ENCODE measurements at places on chromosomes 6 and 20.

DNA sequence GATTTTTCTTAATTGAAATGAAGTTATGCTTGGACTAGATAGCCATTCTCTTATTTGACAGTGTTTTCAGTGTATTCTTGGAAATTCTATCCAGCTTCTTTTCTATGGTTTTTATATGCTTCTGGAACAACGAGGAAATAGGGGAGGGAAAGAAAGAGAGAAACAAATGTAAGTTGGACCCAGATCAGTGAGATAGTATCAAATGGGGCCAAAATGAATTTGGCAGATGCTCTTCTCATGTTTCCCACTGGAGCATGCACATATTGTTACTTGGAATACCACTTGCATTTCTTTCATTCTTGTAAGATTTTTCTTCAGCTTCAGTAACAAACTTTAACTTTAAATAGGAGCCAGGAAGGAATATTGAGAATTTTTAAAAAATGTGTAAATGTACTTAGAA, 312.3 kb downstream of the PRL start:
- DNase-seq = no peak

GRCh38 chr6:85660181-85660611, 17.5 kb upstream of the SYNCRIP start:
- no peak for DNase-seq

- DNase-seq = no peak
Measured at GRCh38 chr6:138844192-138844591, 48.3 kb downstream of the ECT2L start.

DNA sequence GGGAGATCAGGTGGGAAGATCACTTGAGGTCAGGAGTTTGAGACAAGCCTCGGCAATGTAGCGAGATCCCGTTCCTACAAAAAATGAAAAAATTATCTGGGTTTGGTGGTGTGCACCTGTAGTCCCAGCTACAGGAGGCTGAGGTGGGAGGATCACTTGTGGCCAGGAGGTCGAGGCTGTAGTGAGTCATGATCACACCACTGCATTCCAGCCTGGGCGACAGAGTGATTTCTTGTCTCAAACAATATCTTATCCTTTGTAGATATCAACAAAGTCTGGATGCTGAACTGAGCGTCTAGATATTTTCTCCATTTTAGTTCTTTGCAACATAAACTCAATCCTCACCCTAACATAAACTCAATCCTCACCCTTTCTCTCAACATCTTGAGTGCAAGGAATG, 197.6 kb downstream of the DTNBP1 start:
- DNase-seq = no peak

DNA sequence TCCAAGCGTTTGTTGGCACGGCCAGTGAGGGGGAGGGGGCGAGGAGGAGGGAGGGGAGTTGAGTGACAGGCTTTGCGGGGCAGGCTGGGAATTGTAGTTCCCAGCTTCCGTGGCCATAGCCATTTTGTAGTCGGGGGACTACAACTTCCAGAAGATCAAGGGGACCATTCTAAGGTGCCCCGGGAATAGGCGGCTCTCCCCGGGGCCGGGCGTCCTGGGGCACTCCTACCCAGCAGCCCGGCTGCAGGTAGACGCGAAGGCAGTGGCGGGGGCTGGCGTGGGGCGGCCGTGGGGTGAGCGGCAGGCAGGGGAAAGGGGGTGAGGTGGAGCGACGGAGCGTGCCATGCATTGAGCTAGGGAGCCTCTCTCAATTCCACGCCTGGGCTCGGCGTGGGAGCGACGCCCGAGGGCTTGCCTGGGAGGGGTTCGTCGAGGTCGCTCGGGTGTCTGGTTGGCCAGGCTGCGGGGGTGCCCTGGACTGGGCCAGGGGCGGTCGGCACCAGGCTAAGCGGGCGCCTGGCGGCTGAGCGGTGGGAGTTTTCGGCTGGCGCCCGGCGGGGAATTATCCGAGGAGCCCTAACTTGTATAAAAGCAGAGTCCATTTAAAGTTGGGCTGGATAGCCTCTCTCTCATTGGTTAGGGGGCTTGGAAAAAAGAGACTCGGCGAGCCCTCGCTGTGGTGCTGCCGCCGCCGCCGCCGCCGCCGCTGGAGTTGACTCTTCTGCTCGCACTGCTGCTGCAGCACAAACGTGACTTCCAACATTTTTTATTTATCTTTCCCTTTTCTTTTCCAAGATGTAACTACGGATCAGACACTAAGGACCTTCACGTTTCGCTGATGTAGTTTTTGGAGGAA, at the start of gene JARID2:
JARID2 (plus strand) TSS at position 709 of the 856 bp plus-strand sequence. CDS start 471 bp downstream, outside the sequence.
- DNase-seq = peak; percentile 95

DNA sequence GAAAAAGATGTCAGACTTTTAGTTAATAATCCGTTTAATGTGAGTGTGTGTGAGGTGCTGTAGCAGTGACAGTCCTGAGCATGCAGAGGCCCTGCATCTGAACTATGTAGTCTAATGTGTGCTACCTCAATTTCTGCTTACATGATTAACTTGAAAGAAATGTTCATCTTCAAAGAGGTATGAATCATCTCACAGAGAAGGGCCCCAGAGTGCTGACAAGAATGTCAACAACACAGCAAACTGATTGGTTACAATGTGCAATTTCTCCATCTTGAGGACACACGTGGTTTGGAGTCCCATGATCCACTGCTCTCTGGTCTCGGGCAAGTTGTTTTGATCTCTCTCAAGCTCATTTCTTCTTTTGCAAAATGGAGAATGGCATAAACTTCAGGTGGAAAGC, 61.7 kb upstream of the EMILIN3 start:
- DNase-seq = no peak

- DNase-seq = no peak
Measured at GRCh38 chr6:110387986-110388385, 27.4 kb downstream of the DDO start.

- no peak for DNase-seq
Measured at GRCh38 chr6:91142154-91142553, 555.3 kb upstream of the MAP3K7 start.

DNA sequence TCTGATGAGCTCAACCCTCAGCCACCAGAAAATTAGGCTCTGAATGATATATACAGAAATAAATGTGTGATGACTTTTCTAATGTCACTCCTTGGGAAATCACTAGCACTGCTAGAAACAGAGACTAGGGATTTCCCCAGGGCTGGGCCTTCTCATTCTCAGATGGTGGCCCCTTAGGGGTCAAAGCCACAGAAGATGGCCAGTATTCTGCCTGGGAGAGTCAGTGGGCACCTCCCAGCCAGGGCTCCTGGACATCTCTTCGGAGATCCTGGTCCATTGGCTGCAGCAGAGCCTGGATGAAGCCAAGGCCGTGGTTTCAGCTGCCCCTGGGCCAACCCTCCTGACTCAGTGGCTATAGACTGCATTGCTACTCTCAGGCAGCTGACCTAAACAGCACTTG, 276.9 kb upstream of the SUPT3H start:
- no peak for DNase-seq

DNA sequence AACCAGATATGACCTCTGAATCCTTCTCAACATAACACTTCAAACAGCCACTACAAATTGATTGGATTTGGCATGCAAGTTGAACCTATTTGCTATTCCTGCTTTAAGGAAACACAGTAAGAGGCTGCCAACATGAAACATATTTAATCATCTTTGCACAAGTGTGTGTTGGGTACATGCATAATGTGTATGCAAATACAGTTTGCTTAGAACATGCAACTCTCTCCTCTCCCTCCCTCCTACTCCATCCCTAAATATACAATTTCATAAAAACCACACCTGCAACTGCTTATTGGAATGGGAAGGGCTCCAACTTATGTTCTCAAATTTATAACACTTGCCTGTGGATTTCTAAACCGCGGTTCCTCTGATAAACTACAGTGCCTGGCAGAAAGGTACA, 71.5 kb downstream of the CD83 start:
- no peak for DNase-seq

DNA sequence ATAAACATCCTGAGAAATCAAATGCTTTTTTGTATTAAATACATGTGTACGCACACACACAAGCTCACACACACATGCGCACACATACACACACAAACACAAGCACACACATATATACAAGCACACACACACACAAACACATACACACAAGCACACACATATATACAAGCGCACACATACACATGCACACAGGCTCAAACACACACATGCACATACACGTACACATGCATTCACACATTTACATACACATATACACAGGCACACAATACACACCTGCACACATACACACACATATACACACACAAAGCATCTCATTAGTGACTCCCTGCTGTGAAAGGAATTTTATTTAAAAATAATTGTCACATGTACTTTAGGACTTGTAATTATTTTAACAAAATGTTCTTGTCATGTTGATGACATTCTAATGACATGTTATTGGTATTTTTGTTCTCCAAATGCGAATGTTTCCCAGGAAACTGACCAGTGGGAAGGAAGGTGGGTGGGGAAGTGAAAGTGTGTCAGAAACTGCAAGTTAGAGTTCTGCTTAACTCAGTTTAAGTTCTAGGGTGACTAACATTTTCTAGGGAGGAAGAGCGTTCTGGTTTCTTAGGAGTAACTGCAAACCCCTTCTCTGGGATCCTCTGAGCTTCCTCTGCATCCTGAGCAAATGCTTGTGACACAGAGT, 113.9 kb upstream of the ZNF217 start:
- no peak for DNase-seq

- no peak for DNase-seq
Measured at GRCh38 chr6:164531736-164532135, 777.7 kb downstream of the C6orf118 start.
